ENCODE measurements at places on chromosomes 13 and 19.

GRCh38 chr19:47284324-47284899 is 9.7 kb downstream of the INAFM1 start:
- no peaks in the 10 kb centered on the region for H3K4me1 ChIP-seq
- DNase-seq: peak; percentile 48
- no peak overlapping the region for H3K4me3 ChIP-seq
- H3K27ac ChIP-seq: no peak overlapping the region
- H3K27me3 ChIP-seq: no peaks in the 10 kb centered on the region

- no peak for DNase-seq
- no peak overlapping the region for H3K4me3 ChIP-seq
- no peaks in the 10 kb centered on the region for H3K36me3 ChIP-seq
- no peak overlapping the region for H3K27ac ChIP-seq
Measured at GRCh38 chr19:54253331-54254194, 3.5 kb downstream of the LILRB5 start.

DNA sequence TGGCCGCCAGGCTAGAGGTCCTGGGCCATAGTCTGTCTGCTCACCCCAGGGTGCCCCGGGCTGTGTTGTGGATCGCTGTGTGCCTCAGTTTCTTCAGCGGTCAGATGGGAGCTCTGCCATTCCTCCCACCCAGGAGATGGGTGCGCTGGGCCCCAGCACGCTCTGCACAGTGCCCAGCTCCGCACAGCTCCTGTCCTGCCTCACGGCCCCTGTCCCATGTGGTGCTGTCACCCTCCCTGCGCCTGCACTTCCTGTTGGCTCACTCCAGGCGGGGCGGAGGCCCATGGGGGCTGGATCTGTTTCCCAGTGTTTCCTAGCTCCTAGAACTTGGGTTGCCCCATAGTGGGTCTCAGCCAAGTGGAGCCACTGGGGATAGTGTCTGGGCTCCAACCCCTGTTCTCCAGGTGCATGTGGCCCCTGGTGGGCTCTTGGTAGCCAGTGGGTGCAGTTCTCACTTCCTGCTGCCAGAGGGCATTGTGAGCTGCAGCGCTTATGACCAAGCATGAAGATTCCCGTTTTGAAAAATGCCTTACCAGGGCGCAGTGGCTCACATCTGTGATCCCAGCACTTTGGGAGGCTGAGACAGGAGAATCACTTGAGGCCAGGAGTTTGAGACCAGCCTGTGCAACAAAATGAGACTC is 69.8 kb downstream of the KDM4B start:
- H3K36me3 ChIP-seq: peaks cover 12% of the 10 kb centered on the region
- no peak overlapping the region for H3K4me3 ChIP-seq
- peaks cover 37% of the 10 kb centered on the region for H3K4me1 ChIP-seq

GRCh38 chr19:30879225-30879624 is 470.0 kb downstream of the TSHZ3 start:
- H3K27ac ChIP-seq: no peak overlapping the region
- no peaks in the 10 kb centered on the region for H3K4me1 ChIP-seq
- DNase-seq: no peak

DNA sequence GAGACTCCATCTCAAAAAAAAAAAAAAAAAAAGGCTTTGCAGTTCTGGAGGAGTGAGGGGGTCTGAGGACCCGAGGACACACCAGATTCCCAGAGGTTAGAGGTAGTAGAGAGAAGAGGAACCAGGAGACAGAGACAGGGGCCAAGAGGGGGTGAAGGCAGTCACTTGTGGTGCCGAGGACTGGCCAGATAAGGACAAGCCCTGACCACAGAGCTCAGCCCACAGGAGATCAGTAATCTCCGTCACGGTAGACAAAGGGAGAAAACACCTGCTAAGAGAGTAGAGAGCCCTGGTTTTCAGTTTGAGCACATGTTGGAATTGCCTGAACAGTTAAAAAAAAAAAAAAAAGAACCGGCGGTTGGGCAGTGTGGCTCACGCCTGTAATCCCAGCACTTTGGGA is 1.7 kb upstream of the PRAM1 start:
- peaks cover 3% of the 10 kb centered on the region for H3K4me1 ChIP-seq
- DNase-seq: no peak
- no peaks in the 10 kb centered on the region for H3K27me3 ChIP-seq
- no peak overlapping the region for H3K4me3 ChIP-seq
- no peak overlapping the region for H3K27ac ChIP-seq

DNA sequence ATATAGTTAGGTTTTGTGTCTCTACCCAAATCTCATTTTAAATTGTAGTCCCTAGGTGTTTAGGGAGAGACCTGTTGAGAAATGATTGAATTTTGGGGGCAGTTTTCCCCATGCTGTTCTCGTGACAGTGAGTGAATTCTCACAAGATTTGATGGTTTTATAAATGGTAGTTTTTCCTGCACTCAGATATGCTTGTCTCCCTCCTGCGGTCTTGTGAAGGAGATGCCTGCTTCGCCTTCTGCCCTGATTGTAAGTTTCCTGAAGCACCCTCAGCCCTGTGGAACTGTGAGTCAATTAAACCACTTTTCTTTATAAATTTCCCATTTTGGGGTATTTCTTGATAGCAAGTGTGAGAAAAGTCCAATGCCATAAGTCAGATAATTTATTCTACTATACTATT is 1977.5 kb upstream of the PCDH20 start:
- H3K4me3 ChIP-seq: no peak overlapping the region
- no peaks in the 10 kb centered on the region for H3K4me1 ChIP-seq
- no peak for DNase-seq
- no peaks in the 10 kb centered on the region for H3K36me3 ChIP-seq
- H3K27me3 ChIP-seq: no peaks in the 10 kb centered on the region
- no peak overlapping the region for H3K27ac ChIP-seq

DNA sequence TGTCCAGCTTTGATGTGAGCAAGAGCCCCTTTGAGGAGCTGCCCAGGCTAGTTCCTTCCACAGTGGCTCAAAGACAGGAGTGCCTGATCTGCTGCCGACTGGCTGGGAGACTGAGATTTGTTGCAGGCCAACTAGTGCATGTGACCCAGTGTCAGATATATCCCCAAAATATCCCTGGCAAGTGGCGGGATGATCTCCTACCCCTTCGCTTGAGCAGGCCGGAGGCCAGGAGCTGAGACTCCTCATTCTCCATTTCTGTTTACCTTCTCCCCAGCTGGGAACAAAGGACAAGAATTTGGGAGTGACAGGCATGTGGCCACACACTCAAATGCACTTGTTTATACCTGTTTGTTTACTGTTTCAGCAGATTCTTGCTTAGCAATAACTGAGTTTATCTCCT is 37.1 kb upstream of the XPO4 start:
- no peak for DNase-seq
- no peaks in the 10 kb centered on the region for H3K27me3 ChIP-seq
- no peaks in the 10 kb centered on the region for H3K4me1 ChIP-seq
- no peaks in the 10 kb centered on the region for H3K36me3 ChIP-seq
- no peak overlapping the region for H3K4me3 ChIP-seq

- no peaks in the 10 kb centered on the region for H3K36me3 ChIP-seq
- no peak overlapping the region for H3K4me3 ChIP-seq
- DNase-seq: no peak
- no peak overlapping the region for H3K27ac ChIP-seq
- H3K4me1 ChIP-seq: no peaks in the 10 kb centered on the region
Measured at GRCh38 chr13:54018485-54018884, 989.9 kb downstream of the OLFM4 start.

- no peaks in the 10 kb centered on the region for H3K27me3 ChIP-seq
- no peak overlapping the region for H3K4me3 ChIP-seq
- no peak overlapping the region for H3K27ac ChIP-seq
- H3K4me1 ChIP-seq: no peaks in the 10 kb centered on the region
Measured at GRCh38 chr13:110479648-110480047, 81.9 kb downstream of the RAB20 start.

GRCh38 chr13:45658586-45659235 is 43.2 kb upstream of the ERICH6B start:
- H3K4me1 ChIP-seq: no peaks in the 10 kb centered on the region
- no peak for DNase-seq
- H3K4me3 ChIP-seq: no peak overlapping the region
- no peak overlapping the region for H3K27ac ChIP-seq
- no peaks in the 10 kb centered on the region for H3K36me3 ChIP-seq

- H3K27me3 ChIP-seq: no peaks in the 10 kb centered on the region
- H3K4me3 ChIP-seq: no peak overlapping the region
- peaks cover 6% of the 10 kb centered on the region for H3K4me1 ChIP-seq
Measured at GRCh38 chr19:2080336-2080988, 15.7 kb downstream of the MOB3A start.

- H3K4me3 ChIP-seq: no peak overlapping the region
- DNase-seq: no peak
- H3K4me1 ChIP-seq: no peaks in the 10 kb centered on the region
- no peaks in the 10 kb centered on the region for H3K36me3 ChIP-seq
Measured at GRCh38 chr13:89541091-89542030, 1806.1 kb upstream of the MIR17HG start.

DNA sequence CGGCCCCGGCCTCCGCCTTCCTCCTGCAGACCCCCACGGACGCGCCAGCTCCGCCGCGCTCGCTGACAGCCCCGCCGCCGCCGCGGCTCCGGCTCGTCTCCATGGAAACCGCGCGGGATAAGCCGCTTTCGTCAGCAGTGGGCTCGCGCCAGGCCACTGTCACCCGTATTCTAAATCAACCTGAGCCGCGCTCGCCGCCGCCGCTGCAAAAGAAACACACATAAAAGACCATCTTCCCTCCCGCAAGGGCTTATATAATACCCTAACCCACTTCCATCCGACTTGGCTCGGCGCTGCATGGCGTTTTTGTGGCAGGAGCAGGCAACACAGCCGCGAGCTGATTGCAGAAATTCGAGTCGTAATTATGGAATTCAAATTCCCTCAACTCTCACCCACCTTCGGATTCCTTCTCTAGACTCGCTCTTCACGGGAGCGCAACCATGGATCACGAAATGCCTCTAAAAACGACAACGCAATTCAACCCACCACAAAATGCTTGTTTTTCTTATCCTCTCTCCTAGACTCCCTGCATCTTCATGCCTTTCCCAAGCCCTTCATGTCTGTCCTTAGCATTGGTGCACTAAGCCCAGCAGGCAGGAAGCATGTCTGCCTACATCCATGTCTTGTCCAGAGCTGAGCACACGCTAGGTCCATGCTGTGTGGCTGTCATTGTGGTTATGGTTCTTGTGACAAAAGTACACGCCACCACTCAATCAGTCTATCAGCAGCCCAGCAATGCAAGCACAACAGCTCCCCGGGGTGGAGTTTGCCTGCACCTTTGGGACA is at the start of gene AMER2:
Gene AMER2, minus strand, starts transcription at position 772 of the 786 bp plus-strand sequence. Its CDS starts 669 bp downstream, at position 103.
- H3K4me1 ChIP-seq: no peaks in the 10 kb centered on the region
- H3K27ac ChIP-seq: no peak within 1 kb of the TSS
- peaks cover 11% of the 10 kb centered on the region for H3K27me3 ChIP-seq
- H3K4me3 ChIP-seq: peak within 1 kb of the TSS; percentile 34

DNA sequence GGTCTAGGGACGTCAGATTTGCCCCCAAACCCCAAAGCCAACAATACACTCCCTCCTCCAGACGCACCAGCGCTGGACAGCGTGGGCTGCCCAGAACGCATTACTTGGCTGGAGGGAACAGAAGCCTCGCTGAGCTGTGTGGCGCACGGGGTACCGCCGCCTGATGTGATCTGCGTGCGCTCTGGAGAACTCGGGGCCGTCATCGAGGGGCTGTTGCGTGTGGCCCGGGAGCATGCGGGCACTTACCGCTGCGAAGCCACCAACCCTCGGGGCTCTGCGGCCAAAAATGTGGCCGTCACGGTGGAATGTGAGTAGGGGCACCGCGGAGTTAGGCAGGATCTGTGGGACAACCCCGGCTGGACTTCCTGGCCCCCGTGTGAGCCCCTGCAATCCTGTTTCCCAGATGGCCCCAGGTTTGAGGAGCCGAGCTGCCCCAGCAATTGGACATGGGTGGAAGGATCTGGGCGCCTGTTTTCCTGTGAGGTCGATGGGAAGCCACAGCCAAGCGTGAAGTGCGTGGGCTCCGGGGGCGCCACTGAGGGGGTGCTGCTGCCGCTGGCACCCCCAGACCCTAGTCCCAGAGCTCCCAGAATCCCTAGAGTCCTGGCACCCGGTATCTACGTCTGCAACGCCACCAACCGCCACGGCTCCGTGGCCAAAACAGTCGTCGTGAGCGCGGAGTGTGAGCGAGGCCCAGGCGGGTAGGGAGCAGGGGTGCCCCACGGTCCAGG is 4.0 kb downstream of the ICAM5 start:
- peaks cover 56% of the 10 kb centered on the region for H3K27me3 ChIP-seq
- peaks cover 5% of the 10 kb centered on the region for H3K4me1 ChIP-seq
- DNase-seq: no peak
- no peak overlapping the region for H3K4me3 ChIP-seq
- no peak overlapping the region for H3K27ac ChIP-seq

GRCh38 chr19:16605553-16605994 is 22.4 kb downstream of the MED26 start:
- H3K27ac ChIP-seq: peak overlapping the region; percentile 83
- DNase-seq: peak; percentile 36
- H3K4me1 ChIP-seq: peaks cover 17% of the 10 kb centered on the region
- no peak overlapping the region for H3K4me3 ChIP-seq

DNA sequence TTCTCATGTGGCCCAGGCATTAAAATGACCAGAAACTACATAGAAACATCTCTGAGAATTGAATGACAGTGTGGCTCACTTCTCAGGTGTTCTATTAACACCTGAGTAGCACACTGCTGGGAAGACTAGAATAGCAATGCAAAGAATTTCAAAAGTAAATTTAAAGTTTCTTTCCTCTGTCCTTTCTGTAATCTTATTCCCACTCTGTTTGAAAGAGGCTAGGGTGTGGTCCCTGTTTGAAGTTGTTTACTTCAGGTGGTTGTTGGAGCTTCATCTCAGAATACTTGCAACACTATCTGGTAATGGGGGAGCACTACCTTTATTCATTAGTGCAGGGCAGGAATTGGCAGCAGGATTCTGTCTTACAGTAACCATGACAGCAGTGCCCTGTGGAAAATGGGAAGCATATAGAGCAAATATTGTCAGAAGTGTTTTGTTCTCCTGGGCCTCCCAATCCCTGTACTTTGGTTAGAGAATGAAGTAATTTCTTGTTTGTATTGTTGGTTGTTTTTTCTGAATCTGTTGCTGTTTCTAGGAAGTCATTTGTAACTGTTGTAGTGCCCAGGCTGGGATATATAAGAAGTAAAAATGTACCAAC is 1210.2 kb upstream of the ATXN8OS start:
- H3K4me1 ChIP-seq: no peaks in the 10 kb centered on the region
- H3K27ac ChIP-seq: no peak overlapping the region
- H3K4me3 ChIP-seq: no peak overlapping the region
- no peak for DNase-seq
- H3K36me3 ChIP-seq: no peaks in the 10 kb centered on the region

DNA sequence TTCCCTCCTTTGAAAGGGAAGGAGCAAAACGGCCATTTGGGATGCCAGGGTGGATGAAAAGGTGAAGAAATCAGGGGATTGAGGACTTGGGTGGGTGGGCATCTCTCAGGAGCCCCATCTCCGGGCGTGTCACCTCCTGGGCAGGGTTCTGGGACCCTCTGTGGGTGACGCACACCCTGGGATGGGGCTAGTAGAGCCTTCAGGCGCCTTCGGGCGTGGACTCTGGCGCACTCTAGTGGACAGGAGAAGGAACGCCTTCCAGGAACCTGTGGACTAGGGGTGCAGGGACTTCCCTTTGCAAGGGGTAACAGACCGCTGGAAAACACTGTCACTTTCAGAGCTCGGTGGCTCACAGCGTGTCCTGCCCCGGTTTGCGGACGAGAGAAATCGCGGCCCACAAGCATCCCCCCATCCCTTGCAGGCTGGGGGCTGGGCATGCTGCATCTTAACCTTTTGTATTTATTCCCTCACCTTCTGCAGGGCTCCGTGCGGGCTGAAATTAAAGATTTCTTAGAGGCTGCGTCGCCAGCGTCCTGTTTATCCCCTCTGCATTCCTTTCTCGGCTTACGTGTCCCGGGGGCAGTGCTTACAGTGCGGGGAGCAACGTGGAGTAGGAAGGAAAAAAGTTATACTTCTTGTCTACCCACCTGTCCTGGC is 15.2 kb upstream of the S1PR4 start:
- H3K4me1 ChIP-seq: no peaks in the 10 kb centered on the region
- DNase-seq: peak; percentile 33
- H3K27ac ChIP-seq: no peak overlapping the region
- H3K27me3 ChIP-seq: no peaks in the 10 kb centered on the region
